Substantia nigra (tissue), 51 donors: ENCODE measurements at places on chromosomes 11 and 22.

DNA sequence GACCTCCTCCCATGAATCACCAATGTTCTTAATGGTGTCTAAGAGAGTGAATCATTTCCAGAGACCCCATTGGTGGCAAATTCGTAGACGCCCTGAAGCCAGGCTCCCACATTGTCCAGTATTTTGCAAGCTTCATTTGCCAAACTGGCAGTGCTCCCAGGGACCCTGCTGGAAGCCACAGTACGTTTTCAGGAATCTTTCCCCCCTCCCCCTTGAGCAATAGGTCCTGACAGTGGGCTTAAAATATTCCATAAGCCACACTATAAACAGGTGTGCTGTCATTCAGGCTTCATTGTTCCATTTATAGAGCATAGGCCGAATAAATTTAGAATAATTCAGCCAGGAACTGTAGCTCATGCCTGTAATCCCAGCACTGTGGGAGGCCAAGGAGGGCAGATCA is 125.3 kb downstream of the MORC2 start:
- DNase-seq, result no peak

DNA sequence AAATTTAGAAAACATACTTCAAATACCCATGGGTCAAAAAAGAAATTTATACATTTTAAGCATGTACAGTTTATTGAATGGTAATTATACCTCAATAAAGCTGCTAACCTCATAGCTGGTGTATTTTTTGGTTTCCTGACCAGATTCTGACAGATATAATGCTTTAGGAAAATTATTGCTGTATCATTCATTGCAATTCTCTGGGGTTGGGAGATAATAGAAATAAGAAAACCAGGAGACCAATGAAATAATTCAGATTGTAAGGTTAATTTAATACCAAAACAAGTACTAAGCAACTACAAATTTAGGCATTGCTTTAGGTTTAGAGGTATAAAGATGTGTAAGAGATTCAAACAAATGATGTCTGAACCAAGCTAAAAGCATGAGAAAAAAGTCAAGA is 120.1 kb downstream of the ENTHD1 start:
- DNase-seq, result no peak

DNA sequence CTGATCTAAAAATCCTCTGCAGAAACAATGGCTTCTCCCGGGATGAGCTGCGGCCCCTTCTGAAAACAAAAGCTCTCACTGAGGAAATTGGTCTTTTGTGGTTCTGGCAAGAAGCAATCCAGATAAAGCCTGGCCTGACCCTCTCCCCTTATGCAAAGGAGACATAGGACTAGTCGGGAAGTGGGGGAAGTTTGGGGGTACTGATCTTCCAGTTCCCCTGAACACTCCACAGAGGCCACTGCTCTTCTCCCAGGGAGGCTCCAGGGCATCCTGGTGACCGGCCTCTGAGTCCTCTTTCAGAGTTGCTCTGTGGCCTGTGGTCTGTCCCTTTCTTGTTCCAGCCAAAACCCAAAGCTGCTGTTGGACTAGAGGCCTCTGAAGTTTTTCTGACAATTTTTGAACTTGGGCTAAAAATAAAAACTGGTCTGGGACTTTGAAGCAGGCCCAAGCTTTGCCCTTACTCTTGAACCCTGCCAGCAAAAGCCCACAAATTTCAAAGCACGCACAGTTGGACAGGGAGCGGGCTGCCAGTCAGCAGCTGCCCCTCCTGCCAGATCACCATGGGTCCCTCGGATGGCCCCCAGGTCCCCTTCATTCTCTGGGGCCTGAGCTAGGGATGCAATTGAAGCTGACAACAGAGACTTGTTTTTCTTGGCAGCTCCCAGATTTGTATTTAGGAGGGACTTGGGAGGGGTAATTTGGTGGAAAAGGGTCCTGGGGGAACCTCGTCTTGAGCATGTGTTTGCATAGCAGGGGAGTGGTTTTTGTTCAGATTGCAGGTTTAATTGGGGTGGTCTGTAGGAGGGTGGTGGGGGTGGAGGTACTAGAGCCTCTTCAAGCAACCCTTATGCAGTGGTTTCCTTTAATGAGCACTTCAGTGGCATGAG is 381.6 kb upstream of the CADM1 start:
- DNase-seq, result no peak

DNA sequence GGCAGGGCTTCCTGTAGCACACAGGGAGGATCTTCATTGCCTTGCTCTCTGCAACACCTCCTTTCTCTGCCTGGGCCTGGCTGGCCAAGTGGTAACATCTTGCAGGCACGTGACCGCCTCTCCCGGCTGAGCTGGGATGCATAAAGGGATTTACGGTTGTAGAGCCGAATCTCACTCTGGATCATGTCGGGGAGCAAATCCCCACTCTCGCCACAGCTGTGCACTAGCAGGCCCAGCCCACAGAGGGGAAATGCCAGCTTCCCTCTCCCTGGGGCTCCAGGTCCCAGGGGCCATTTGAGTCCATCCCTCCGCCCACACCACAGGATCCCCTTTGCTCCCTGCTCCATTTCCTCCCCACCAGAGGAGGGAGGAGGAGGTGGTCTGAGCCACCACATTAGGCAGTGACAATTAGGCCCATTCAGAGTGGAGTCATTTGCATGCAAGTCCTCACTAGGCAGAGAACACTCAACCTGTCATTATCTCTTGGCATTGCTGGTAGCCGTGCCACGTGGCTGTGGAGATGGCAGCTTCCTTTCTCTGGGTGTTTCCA is 196.7 kb downstream of the DSCAML1 start:
- DNase-seq, result peak; percentile 75

- DNase-seq, result no peak
These were observed 122.3 kb downstream of the RCN1 start for GRCh38 chr11:32213223-32213622.
